B cell (primary cell): ENCODE measurements at places on chromosomes 6 and 20.
A peak's percentile ranks its signal among the peaks of the same experiment; 100 is the strongest.

- no peak for DNase-seq
Measured at GRCh38 chr6:41676431-41676830, 38.2 kb downstream of the MDFI start.

- no peak for DNase-seq
Measured at GRCh38 chr6:165766457-165766856, 103.4 kb upstream of the PDE10A start.

DNA sequence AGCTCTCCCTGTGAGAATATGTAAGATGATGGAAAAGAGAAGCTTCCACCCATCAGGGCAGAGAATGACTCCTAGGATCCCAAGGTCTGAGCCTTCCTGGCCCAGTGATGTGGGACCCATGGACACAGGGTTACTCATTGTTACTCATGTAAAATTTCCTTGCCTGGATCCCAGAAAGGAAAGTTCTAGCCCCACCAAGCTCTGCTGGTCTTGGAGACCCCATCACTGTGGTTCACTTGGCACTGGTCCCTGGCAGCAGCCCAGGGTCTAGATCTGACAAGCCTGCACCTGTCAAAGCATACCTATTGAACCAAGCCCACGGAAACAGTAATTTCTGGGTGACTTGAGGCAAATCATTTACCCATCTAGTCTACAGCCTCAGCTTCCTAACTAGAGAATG is 22.1 kb downstream of the MDGA1 start:
- DNase-seq = no peak

- no peak for DNase-seq
Measured at GRCh38 chr6:3447005-3447404, 9.8 kb downstream of the SLC22A23 start.

GRCh38 chr6:41579088-41579610 is 33.0 kb downstream of the FOXP4 start:
- DNase-seq = no peak

- peak; percentile 14 for DNase-seq
Measured at GRCh38 chr6:22271081-22271480, 25.8 kb downstream of the PRL start.
